ENCODE measurements at places on chromosomes 1 and 21.
A peak's percentile ranks its signal among the peaks of the same experiment; 100 is the strongest.

DNA sequence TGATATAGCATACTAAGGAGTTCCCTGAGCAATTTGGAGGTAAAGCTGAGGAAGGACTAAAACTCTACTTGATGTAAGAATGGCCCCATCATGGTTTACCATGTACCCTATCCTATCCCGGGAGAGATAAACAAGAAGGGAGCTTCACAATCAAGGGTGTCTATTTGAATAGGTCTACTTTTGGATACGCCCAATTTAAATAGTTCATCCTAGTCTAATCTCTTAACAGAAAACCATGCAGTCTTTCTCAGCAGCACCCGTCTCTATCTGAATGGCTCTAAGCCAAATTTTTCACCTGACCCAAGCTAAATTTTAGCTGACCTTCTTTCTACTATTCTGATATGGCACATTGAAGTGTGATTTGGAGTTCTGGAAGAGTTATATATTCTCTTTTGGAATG, 122.0 kb downstream of the TNNI3K start:
- DNase-seq, result no peak

GRCh38 chr1:88472298-88472697, 211.8 kb upstream of the PKN2 start:
- no peak for DNase-seq

DNA sequence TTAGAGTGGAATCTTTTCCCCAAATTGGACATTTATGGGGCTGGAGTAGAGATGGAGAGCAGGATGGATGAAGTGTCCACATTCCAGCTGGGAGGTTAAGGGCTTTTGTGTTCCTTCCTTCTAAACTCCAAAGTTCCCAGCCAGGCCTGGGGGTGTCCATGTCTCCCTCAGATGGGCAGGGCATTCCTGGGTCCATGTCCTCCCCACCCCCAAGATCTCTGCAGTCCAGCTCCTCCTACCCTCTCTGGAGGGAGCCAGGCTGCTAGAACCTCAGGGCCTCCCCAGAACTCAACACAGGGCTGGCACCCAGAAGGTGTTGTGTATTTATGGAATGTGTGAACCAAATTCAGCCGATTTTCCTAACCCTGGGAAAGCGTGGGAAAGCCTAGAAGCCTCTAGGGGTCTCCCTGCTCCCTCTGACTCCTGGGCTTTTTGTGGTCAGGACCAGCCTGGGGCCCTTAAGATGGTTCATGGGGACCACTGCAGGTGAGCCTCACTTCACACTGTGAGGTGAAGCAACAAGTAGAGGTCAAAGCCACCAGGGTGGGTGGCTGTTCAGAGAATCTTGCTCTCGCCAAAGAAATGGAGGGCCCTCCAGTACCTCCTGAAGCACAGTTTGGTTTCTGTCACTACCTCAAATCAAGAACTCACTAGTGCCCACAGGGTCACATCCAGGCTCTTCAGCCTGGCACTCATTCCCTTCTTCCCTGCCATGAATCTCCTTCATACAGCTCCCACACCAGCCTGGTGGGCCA, 54.8 kb downstream of the GLIS1 start:
- no peak for DNase-seq

- DNase-seq, result no peak
Measured at GRCh38 chr1:203901581-203901980, 40.2 kb downstream of the SNRPE start.

GRCh38 chr1:84750110-84750730, 60.0 kb upstream of the SSX2IP start:
- no peak for DNase-seq

DNA sequence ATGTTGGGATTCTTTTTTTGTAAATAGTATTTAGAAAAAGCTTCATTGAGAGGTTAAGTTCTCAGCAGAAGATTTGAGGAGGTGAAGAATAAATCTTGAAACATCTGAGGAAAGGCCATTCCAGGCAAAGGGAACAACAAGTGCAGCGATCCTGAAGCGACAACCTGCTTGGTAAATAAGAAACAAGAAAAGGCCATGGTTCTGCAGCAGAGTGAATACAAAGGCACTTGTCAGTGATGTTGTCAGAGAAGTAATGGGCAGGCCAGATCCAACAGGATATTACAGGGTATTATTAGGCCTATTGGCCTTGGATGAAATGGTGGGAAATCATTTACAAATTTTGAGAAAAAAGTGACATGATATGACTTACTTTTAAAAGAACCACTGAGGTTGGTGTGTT, 960.0 kb downstream of the PLA2G4A start:
- DNase-seq, result no peak

DNA sequence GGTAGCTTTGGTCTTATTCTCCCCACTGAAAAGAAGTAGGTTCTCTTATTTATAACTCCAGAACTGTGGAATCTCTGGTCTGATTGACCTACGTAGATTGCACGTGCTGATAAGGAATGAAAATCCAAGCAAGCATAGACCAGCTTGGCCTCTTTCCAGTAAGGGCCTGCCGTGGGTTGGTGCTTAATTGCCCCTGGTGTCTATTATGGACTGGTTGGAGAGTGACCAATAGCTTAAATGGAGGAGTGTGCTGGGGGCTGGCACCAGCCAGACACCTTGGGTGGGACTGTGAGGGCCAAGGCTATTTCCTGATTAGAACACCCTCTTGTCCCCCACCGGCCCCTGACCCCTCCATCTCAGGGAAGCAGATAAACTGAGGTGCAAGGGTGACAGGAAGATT, 74.0 kb downstream of the TENT5C start:
- DNase-seq, result no peak

DNA sequence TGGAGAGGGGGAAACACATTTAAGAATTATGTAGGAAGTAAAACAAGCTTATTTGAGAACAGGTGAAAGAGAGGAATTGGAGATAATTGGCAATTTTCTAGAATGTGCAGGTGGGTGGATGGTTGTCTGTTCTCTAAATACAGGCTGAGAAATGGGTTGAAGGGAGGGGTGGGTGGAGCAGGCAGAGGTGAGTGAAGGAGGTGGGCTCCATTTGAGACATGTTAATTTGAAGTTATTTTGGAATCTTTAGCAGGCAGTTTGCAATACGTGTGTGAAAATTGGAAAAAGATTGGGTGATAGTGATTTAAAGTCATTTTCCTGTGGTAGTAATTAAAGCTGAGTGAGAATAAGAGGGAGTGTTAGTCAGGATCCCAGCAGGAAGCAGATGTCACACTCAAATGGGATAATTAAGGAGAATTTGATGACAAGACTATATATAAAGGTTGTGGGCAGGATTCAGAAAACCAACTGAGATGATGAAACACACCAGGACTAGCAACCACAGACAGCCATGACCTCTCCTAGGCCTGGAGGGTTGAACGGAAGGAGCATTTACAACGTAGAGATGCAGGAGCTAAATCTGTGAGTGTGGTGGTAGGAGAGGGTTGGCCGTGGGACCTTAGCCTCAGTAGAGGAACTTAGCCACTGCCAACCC, 40.6 kb downstream of the CHRM3 start:
- DNase-seq, result no peak

GRCh38 chr1:65009724-65010420, 43.5 kb upstream of the JAK1 start:
- no peak for DNase-seq

DNA sequence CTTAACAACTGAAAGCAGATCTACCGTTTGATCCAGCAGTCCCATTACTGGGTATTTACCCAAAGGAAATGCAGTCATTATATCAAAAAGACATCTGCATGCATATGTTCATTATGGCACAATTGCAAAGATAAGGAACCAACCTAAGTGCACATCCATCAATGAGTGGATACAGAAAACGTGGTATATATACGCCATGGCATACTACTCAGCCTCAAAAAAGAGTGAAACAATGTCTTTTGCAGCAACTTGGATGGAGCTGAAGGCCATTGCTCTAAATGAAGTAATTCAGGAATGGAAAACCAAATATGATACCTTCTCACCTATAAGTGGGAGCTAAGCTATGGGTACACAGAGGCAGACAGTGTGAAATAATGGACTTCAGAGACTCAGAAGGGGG, 169.3 kb downstream of the ZBTB18 start:
- no peak for DNase-seq

- no peak for DNase-seq
Measured at GRCh38 chr1:82503822-82504221, 703.1 kb downstream of the ADGRL2 start.

DNA sequence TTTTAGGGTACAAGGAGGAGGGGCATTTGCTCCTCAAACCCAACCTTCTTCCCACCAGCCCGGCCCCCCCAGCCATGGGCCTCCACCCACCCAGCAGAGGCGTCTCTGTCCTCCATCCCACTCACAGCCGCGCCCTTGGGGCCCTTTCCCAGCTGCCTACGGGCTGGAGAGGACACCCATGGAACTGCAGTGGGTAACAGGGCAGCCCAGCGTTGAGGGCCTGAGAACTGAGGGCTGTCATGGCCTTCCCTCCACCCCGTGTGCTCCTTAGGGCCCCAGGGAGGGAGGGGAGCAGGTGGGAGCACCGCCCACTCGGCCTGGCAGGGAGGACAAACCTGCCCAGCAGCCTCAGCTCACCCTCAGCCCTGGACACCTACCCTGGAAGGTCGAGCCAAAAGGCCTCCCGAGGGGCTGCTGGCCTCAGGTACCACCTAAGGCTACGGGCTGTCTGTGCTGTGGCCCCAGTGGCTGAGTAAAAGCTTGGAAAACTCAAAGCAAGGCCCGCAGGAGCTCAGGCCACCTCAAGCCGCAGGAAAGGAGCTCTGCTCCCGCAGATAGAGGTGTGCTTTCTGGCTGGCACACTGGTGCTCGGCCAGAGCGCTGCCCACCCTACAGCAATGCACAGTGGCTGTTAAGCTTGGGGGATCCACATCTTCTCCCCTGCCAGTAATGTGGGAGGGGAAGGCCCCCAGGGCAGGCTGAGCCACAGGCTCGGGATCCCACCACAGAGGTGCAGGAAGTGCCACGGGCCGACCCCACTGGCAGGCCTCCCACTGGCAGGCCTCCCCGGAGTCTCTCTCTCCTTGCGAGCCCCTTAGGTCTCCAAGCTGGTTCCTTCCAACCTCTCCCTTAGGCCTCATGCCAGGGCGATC, 2.2 kb upstream of the ARHGEF16 start:
- DNase-seq, result no peak

GRCh38 chr1:111862599-111862998, 106.9 kb downstream of the DDX20 start:
- no peak for DNase-seq

DNA sequence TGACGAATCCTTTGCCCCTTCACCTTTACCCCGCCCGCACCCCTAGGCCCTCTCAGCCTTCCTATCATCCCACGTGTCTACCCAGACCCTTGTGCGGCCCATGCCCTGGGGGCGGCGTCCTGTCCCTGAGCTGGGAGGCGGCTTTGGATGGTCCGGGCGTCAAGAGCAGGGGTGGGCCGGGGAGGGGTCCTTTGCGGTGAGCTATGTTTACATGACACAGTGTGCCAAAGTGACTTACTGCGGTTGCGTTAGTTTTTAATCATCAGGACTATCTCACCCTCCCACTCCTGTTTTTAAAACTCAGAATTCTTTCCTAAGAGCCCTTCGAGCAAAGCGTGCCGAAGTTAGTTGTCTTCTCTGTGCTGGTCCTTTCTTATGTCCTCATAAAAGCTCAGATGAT, 144.6 kb downstream of the PGBD5 start:
- no peak for DNase-seq

DNA sequence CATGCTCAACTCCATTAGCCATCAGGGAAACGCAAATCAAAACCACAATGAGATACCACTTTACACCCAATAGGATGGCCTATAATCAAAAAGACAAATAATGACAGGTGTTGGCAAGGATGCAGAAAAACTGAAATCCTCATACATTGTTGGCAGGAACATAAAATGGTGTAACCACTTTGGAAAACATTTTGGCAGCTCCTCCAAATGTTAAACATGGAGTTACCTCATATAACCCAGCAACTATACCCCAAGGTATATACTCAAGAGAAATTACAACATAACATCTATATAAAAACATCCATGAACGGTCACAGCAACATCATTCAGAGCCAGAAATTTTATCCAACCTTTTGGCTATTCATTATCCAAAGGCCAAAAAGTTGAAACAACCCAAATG, 11.6 kb downstream of the EIF4G3 start:
- DNase-seq, result no peak

- peak; percentile 59 for DNase-seq
Measured at GRCh38 chr1:37682334-37682987, 9.9 kb upstream of the CDCA8 start.

DNA sequence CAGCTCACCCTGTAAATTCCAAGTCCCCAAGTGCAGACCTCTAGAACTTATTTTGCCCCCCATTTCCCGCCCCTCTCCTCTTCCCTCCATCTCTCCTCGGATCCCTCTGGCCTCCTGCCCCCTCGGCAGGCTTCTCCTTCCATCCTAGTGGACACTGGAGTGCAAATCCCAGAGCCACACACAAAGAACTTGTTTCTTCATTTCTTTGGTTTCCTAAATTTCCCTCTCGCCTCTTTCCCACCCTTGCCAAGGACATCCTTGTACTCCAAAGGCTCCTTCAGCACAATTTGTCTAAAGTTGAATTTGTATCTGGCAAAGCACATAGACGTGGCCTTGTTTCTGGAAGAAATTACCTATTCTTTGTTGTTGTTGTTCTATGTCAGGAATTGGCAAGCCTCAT, 17.5 kb downstream of the UMODL1 start:
- no peak for DNase-seq

DNA sequence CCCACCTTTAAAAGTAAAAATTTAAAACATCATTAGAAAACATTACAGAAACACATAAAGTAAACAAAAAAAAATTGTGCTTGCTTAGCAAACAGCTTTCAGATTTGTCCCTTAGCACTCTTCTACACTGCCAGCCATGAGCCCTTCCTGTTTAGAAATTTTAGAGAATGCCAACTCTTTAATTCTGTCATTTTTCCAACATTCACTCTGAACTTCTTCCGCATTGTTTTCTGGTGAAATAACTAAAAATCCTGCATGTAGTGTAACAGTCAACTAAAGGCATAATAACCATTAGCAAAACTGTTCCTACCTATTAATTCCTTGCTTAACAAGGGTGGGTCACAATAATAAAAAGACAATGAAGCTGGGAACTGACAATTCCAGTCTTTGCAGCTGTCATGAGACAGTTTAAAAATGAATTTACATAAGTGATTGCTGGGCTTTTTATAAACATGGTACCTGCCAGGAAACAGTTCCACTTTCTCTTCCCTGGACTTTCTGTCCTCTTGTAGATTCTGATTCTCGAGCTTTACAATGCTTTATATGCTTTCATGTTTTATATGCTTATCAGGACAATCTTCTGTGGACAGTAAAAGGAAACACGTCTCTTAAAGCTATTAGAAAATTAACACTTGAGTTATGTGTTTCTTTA, 19.0 kb downstream of the GNG12 start:
- no peak for DNase-seq

- no peak for DNase-seq
Measured at GRCh38 chr1:107810291-107810951, 154.6 kb downstream of the VAV3 start.

GRCh38 chr1:92792340-92792782, 7.5 kb upstream of the EVI5 start:
- no peak for DNase-seq
